ENCODE measurements at places on chromosomes 11 and 22.
A peak's percentile ranks its signal among the peaks of the same experiment; 100 is the strongest.

GRCh38 chr11:108732395-108732794 lies 67.5 kb downstream of the DDX10 start:
- DNase-seq = no peak

GRCh38 chr11:85826116-85826855 lies 15.3 kb upstream of the SYTL2 start:
- DNase-seq = no peak

GRCh38 chr11:17013548-17014320 lies 480 bp downstream of the PLEKHA7 start:
- no peak for DNase-seq

DNA sequence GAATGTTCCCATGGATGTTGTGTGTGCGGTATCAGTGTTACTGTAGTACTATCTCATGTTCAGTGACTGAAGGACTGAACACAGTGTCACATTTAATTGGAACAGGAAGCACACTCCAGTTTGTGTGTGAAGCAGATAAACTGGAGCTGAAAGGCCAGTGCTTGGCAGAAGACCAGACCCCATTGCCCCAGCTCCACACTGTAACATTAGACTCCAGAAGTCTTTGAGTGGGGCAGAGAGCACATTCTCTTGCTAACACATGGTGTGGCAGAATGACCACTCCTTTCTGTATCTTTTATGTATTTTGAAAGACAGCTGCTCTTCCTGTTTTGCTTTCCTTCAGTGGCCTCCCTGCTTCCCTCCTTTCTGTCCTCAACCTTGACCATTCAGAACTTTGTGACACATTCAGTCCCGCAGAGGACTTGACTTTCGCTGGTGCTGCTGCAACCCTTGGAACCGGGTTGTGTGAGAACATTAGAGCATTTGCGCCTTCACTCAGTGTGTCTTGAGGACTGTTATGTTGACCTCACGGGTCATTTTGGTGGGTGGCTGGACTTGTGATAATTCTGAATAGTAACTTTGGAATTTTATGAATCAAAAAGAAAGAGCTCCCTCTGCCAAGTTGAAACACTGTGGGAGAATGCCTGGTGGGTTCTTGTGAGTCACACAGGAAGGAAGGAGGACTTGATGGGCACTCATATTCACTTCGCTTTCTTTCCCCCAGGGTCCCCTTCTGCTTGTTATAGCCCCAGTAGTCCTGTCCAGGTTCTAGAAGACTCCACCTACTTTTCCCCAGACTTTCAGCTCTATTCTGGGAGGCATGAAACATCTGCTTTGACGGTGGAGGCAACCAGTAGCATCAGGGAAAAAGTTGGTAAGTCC lies 26.4 kb downstream of the AMOTL1 start:
- no peak for DNase-seq

- peak; percentile 31 for DNase-seq
These were observed 12.7 kb upstream of the TMEM218 start for GRCh38 chr11:125123947-125124617.

DNA sequence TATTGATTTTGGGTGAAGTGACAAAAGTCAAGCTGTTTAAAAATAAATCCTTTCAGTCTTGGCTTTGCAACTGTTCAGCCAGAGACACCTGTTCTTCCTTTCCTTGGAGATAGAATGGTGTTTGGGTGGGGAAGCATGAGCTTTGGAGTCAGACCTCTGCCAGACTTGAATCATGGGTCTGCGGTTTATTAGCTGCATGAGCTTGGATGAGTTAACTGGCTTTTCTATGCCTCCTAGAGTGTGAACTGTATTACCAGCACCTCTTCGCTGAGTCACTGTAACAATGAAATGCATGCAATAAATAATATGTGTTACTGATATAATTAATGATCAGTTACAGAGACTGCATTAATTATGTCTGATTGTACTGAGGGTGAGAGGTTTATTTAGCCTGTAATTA lies 13.5 kb upstream of the MYEOV start:
- DNase-seq = no peak

GRCh38 chr22:42608823-42609361 lies 5.8 kb downstream of the POLDIP3 start:
- DNase-seq = no peak

- DNase-seq = no peak
These were observed 59.2 kb downstream of the MPPED1 start for GRCh38 chr22:43470941-43471585.

DNA sequence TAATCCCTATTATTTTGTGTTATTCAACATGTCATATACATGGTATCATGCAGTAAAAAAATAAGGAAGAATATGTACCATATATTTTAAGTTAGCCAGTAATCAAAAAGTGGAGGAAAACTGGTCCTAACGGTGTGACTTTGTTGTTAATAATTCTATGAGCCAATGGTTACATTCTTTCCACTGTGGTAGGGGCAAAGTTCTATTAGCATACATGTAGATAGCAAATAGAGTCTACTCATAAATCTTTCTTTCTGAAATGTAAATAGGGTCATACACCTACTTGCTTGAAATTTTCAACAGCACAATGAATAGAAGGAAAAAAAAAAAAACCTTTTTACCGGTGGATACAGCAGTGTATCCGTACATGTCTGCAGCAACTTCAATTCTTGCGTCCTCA lies 364.8 kb downstream of the RAB38 start:
- DNase-seq = no peak

- no peak for DNase-seq
These were observed 143.5 kb upstream of the B3GAT1 start for GRCh38 chr11:134555510-134555909.
